ENCODE measurements at places on chromosomes 1 and 21.

- no peak for DNase-seq
Measured at GRCh38 chr21:45767071-45768006, 123.8 kb downstream of the PCBP3 start.

GRCh38 chr1:6907201-6907600 is 121.9 kb downstream of the CAMTA1 start:
- no peak for DNase-seq

DNA sequence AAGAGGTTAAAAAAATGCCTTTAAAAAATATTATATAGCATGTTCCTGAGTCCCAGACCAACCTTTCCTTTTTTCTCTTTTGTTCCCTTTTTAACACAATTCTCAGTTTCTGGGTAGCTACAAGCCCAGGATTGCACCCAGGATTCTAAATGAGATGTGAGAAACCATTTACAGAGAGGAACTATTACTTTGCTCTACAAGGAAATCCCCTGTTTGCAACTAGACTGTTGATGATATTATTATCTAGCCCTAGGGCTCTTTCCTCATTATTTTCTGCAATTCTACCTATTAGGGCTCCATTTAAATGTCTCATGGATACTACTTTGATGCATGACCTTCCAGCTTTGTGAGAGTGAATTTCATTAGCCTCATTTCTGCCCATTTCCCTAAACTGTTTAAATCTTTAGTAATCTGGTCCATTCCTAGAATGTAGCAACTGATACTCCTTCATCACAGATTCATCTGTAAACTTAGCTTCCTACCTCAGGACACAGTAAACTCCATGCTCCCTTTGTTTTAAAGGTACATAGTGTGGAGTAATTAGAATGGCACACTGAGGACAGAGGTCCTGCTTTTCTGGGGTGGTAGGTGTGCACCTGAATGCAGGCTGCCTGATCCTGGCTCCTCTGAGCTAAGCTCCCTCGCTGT is 7.1 kb upstream of the KIF14 start:
- DNase-seq: no peak

DNA sequence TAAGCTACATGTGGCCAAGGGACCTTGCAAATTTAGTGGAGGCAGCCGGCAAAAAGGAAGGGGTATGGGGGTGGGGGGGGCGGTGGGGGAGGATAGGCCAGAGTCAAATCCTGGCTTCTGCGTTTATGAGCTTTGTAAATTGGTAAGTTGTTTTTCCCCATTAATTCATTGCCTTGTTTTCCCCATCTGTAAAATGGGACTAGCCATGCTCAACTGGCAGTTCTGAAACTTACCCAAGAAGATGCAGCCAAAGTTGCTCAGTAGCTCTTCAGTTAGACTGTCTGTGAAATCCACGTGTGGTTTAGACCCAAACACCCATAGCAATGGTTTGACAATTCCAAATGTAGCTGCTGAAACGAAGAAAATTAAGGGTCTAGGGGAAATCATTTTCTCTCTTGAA is 52.3 kb upstream of the FAM89A start:
- DNase-seq: no peak

DNA sequence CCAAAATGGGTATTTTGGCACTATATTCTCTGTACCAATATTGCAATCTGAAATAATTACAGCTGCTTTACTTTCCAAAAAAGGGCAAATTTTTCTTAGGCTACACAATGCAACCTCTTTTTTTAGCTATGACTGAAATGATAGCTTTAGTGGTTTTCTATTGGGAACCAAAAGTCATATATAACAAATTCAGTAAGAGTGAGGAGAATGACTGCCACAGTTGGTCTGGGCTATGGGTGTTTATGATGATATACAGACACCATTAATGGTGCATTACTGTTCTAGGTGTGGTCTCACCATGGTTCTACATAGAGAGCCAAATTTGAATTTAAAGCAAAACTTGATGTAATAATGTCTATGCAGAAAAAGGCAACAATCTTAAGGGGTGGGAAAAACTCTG is 72.3 kb upstream of the PTBP2 start:
- no peak for DNase-seq

DNA sequence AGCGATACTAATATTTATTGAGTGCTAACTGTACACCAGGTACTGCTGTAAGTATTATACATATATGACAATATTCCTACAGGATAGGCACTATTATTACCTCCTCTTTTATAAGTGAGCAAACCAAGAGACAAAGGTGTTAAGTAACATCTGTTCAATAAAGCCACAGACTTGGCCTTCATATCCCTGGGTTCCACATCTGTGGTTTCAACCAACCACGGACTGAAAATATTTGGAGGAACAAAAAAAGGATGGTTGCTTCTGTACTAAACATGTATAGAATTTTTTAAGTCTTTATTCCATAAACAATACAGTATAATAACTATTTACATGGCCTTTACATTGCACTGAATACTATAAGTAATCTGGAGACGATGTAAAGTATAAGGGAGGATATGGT is 95.1 kb downstream of the RERE start:
- DNase-seq: no peak

- DNase-seq: no peak
Measured at GRCh38 chr1:1433804-1434130, 1.7 kb upstream of the VWA1 start.

GRCh38 chr1:113422315-113423068 is 32.2 kb downstream of the MAGI3 start:
- DNase-seq: no peak

- DNase-seq: no peak
Measured at GRCh38 chr1:14724678-14725077, 126.2 kb downstream of the KAZN start.

- no peak for DNase-seq
Measured at GRCh38 chr1:231419738-231420298, 2.3 kb downstream of the EGLN1 start.

GRCh38 chr1:15100121-15100879 is 53.2 kb upstream of the TMEM51 start:
- DNase-seq: peak; percentile 50

- DNase-seq: no peak
Measured at GRCh38 chr1:52574594-52574993, 21.7 kb upstream of the TUT4 start.

- no peak for DNase-seq
Measured at GRCh38 chr1:149942207-149942606, 5.5 kb upstream of the MTMR11 start.

- no peak for DNase-seq
Measured at GRCh38 chr1:226785805-226786204, 46.7 kb upstream of the ITPKB start.
